ENCODE measurements at places on chromosomes 6 and 20. TPM values are rescaled to one million over a fixed set of nuclear protein-coding genes. Genes with fewer than 3 reads are reported as not detected.
A peak's percentile ranks its signal among the peaks of the same experiment; 100 is the strongest.

- DNase-seq: no peak
These were observed 79.4 kb downstream of the BMP6 start for GRCh38 chr6:7805078-7805849.

AGPAT1 gene
- 105 TPM for polyA plus RNA-seq

DNA sequence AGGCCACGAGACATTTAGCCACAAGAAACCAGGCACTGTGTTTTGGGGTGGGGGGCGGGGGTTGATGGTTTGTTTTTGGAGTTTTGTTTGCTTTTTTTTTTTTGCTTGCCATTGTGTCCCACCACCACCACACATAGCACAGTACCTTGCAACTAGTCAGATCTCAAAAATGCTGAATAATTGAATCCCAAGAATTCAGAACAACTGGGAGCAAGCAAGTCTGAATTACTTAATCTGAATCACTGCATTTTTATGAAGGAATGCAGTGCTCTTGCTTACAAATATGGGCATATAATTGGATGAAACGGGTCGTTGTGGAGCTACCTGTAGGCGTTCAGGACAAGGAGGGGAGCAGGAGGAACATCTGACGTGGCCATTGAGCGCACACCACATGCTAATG lies 151.5 kb upstream of the CDYL start:
- DNase-seq: no peak

AKAP7 gene
- 17.1 TPM for polyA plus RNA-seq

DNA sequence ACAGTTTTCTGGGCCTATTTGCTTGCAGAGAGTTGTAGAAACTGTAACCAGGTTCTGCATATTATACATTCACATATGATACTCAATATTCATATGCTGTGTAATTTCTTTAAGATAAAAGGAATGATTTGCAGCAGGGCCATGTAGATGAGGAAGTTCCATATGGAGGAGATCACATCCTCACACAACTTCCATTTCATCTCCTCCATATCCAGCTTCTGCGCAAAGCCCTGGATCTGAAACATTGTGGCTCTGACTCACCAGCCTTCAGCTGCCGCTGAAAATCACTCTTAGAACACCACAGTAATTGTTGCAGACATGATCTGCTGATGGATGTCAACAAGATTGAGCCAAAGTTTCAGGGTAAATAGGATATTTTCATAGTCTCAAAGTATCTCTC lies 57.7 kb downstream of the PXDC1 start:
- no peak for DNase-seq

DNA sequence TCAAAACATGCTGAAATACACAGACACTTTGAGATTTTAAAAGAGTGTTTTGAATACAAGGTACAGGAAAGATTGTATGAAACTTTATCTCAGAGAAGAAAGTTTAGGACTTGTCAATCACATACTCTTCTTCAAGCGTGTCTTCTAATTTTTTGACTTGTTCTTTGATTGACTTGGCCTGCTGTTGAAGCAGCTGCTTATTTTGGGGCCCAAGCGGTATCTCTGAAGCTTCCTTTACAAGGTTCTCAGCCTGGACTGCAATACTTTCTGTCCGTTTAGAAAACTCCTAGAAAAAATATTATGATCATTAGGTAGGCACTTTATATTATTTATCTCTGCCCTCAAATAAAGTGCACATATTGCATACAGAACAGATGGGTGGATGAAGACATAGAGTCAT lies 201.3 kb downstream of the SYNE1 start:
- DNase-seq: no peak

DNA sequence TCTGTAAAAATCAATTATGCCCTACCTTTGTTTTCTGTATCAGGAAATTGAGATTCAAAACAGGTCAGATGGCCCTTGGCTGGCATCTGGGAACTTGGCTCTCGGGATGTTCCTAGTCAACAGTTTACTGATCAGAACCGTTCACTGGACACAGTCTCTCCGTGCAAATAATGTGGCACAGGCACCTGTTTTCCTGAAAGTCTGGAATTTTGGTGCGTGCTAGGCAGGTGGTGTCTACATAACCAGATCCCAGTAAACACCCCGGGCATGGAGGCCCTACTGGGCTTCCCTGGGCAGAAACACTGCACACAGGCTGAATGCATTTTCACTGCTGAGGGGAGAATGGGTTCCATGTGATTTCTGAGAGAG lies 7.5 kb downstream of the SNHG17 start:
- no peak for DNase-seq

DNA sequence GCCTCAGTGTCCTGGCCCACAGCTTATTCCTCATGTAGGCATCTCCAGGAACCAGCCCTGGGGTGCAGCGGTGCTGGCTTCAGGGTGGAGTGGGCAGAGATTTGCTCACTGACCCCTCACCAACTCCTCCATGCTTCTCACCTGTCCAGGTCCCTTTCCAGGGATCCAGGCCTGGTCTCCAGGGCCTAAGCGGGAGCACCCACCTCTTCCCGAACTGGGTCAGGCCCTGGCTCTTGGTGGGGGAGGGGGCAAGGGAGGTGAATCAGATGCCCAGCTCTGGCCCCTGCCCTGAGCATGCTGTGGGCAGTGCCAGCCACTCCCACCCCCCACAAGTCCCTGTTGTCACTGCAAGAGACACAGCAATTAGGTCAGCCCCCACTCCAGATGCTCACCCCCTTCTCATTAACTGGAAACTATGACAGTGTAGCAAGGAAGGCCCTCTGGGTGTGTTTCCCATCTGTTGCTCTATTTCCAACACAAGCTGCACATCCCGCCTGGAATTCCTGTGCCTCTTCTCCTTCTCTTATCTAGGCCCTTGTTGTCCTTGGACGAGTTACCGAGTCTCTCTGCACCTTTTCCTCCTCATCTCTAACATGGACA lies 37.0 kb downstream of the MDFI start:
- no peak for DNase-seq

FITM2 gene
- polyA plus RNA-seq: 8.9 TPM

DNA sequence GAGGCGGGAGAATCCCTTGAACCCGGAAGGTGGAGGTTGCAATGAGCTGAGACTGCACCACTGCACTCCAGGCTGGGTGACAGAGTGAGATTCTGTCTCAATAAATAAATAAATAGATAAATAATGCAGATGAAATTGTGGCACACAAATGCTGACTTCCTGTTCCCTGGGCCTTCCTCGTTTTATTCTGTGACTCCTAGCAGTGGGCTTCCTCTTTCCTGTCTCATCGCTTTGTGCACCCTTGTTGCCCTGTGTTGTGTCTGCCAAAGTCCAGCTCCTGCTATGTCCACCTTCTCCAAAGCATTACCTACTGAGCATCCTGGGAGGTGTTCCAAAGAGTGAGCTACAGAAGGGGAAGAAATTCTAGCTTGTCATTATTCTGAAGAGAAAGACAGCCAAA lies 100.2 kb upstream of the TIAM2 start:
- no peak for DNase-seq

DNA sequence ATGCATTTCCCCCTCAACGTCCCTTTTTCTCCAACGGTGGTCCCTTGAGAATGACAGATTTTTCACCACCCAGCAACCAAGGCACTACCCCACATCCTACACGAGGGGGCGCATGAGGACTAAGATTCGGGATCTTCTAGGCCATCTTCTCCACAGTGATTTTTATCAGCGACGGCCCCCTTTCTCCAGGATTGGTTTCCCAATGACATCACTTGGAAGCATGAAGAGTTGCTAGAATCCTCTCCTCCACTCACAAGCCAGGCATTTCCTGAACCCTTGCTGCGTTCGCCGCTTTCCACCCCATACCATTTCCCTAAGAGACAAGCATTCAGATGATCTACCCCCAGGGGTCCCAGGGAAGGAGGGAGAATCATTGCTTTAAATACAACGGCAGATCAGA lies 252.0 kb downstream of the HIVEP2 start:
- peak; percentile 67 for DNase-seq

DNA sequence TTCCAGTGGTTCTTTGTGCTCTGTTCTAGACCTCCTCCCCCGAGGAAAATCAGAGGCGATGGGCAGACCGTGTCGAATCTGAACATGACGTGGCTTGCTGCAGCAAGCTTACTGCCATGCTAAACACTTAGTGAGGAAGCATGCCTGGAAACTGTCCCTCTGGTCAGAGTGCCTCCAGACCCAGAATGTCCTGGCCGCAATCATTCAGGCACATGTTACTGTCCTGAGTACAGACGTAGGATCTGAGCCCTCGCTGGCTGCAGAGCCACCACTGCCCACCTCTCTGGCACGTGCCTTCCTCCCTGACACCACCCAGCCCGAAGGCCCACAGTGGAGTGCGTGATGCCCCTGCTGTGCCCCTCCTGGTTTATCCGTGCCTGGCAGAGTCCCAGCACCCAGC lies 163.6 kb downstream of the SYNDIG1 start:
- no peak for DNase-seq

FAM83B gene
- 7.6 TPM for polyA plus RNA-seq

GRCh38 chr20:63864545-63864977 lies 509 bp upstream of the TPD52L2 start:
- no peak for DNase-seq

CEP85L gene
- 8.3 TPM for polyA plus RNA-seq

STX7 gene
- 103 TPM for polyA plus RNA-seq

GRCh38 chr20:2005831-2006426 lies 12.1 kb upstream of the PDYN start:
- peak; percentile 76 for DNase-seq

- no peak for DNase-seq
These were observed 30.2 kb downstream of the ARHGAP18 start for GRCh38 chr6:129679758-129680157.

DNA sequence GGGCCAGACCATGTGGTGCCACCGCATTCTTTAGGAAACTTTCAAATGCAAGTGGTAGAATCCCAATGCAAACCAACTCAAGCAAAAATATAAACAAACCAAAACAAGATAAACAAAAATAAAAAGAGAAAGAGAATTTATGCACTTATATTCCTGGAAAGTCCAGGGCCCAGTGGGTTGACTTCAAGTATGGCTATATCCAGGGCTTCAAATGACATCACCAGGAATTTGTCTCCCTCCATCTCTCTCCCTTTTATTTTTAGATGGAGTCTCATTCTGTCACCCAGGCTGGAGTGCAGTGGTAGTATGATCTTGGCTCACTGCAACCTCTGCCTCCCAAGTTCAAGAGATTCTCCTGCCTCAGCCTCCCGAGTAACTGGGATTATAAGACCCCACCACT lies 56.1 kb upstream of the PNRC1 start:
- no peak for DNase-seq

GRCh38 chr20:63942250-63942951 lies 13.8 kb downstream of the UCKL1 start:
- no peak for DNase-seq

DNA sequence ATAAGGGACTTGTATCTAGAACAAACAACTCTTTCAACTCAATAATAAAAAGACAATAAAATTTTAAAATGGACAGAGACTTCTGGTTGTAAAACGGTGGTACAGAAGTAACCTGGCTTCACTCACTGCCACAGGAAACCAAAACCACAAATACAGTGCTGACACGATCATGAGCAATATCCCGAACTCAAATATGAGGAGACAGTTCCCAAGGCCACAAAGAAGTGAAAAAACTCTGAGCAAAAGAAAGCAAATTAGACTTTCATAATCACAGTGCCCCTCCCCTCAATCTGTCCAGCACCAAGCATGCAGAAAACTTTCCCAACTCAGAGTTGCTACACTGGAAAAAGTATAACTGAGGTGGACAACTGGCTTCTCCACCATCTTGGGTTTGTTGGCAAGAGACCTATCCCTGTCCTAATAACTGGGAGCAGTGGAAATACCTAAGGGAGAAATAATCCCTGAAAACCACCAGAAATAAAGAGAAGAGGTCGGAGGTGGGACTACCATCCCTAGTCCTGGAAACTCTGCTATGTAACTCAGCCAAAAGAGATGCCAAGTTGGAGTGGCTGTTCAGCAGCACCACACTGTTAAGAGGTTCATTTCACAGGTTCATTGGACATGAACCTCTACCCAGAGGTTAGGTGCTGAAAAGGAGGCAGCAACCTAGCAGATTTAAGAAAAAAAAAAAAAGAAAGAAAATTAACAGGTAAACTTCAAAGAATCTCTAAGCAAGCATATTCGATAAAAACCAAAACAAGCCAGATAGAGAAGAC lies 55.5 kb downstream of the REV3L start:
- DNase-seq: no peak

ADGRF5 gene
- 24.3 TPM for polyA plus RNA-seq

SLC44A4 gene
- polyA plus RNA-seq: 55.2 TPM

- DNase-seq: no peak
These were observed 915 bp downstream of the CLVS2 start for GRCh38 chr6:122996794-122997505.

TRIM10 gene
- polyA plus RNA-seq: 0.57 TPM

DNA sequence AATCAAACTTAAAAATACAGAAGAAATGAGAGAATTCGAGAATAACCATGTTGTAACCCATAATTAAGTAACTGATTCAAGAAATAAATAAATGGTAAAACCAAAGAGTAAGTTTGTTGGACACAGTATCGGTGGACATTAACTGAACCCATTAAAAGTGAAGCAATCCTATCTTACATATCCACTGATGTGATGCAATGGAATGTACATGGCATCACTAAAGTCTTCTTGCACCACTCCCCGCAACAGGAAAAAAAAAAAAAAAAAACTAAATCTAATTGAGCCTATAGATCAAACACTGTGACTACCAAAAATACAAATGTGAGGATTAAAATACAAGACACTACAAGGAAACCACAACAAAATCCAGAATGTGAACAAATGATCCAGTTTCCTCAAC lies 7.9 kb downstream of the SNX14 start:
- no peak for DNase-seq

- DNase-seq: no peak
These were observed 32.7 kb upstream of the COL21A1 start for GRCh38 chr6:56280126-56280525.

OR2J1 gene
- not detected for polyA plus RNA-seq

NEDD9 gene
- 76.5 TPM for polyA plus RNA-seq

GRCh38 chr20:33693741-33694638 lies 7.8 kb upstream of the E2F1 start:
- DNase-seq: no peak

- peak; percentile 63 for DNase-seq
These were observed 2.9 kb upstream of the HIVEP2 start for GRCh38 chr6:142947714-142948480.

CAPN11 gene
- polyA plus RNA-seq: 0.17 TPM

DEFB132 gene
- polyA plus RNA-seq: 0.07 TPM

PPP1R16B gene
- 8.3 TPM for polyA plus RNA-seq

DNA sequence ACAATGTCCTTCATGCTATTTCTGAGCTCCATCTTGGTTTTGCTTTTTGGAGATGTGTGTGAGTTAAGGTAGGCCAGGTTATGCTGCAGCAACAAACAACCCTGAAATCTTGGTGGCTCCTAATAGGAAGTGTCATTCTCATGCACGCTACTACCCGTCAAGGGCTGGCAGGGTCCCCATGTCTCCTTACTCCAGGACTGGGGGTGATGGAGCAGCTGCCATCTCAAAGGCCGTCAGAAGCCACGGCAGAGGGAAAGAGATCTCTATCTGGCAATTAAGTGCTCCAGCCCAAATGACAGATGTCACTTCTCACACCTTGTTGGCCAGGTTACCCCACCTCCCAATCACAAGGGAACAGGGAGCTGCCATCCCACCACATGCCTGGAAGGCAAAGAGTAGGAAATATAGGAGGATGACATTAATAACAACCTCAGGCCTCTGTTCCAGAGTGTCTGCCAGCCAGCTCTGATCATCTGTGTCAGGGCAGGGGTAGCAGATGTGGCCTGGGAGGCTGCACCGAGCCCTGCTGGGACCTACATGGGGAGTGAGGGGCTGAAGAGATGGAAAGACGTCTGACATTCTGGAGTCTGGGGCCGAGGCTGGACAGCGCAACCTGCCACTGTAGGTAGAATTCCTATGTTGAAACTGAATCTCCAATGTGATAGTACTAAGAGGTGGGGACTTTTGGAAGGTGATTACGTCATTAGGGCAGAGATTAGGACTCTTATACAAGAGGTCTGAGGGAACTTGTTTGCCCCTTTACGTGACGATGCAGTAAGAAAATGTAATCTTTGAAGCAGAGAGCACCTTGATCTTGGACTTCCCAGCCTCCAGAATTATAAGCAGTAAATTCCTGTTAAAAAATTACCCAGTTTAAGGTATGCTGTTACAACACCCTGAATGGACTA lies 4.8 kb upstream of the SDCBP2 start:
- no peak for DNase-seq

All from right renal pelvis (tissue), 4 donors.